ENCODE measurements at places on chromosomes 11 and 22.

DNA sequence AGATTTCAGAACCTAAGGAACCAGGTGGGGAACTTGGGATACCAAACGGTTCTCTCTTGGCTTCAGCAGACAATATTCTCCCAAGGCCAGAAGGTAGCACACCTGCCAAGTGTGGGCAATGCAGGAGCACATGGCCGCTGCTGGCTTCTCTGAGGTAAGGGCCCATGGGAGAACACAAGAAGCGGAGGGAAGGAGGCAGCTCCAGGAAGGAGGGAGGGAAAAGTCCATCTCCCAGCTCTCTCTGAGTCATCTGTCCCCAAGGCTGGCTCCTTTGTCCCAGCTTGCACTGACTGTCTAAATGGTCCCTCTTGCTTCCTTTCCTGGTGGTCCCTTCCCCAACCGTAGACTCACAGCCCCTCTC is 557.9 kb upstream of the CADM1 start:
- peak; percentile 27 for ATAC-seq

- ATAC-seq, result peak; percentile 17
These were observed 396 bp downstream of the CCDC157 start for GRCh38 chr22:30357236-30357570.

- ATAC-seq, result peak; percentile 81
These were observed 131.0 kb downstream of the SLC1A2 start for GRCh38 chr11:35288309-35288708.

GRCh38 chr22:40276996-40277823 is 69.1 kb upstream of the ADSL start:
- ATAC-seq, result no peak

- ATAC-seq, result peak; percentile 75
These were observed 7.2 kb downstream of the TMEM86A start for GRCh38 chr11:18705651-18706281.

GRCh38 chr11:109405671-109406070 is 16.3 kb upstream of the C11orf87 start:
- ATAC-seq, result no peak

- no peak for ATAC-seq
These were observed 34.7 kb downstream of the PISD start for GRCh38 chr22:31627223-31627731.

- ATAC-seq, result no peak
These were observed 3.1 kb downstream of the SLC25A22 start for GRCh38 chr11:794766-795633.

GRCh38 chr11:11028017-11028692 is 170.3 kb upstream of the ZBED5 start:
- ATAC-seq, result peak; percentile 93

- no peak for ATAC-seq
These were observed 5.2 kb upstream of the SREBF2 start for GRCh38 chr22:41827671-41828070.

Measured in motor neuron (in vitro differentiated cells).